Cardiac septum (tissue), 1 donor: ENCODE measurements at places on chromosomes 1 and 21. TPM values are rescaled to one million over a fixed set of nuclear protein-coding genes. Genes with fewer than 3 reads are reported as not detected.

- DNase-seq = no peak
Measured at GRCh38 chr1:49028396-49028795, 251.7 kb upstream of the BEND5 start.

- no peak for DNase-seq
Measured at GRCh38 chr1:17711941-17712340, 43.2 kb upstream of the ACTL8 start.

Gene CAPN8
- not detected for total RNA-seq

DNA sequence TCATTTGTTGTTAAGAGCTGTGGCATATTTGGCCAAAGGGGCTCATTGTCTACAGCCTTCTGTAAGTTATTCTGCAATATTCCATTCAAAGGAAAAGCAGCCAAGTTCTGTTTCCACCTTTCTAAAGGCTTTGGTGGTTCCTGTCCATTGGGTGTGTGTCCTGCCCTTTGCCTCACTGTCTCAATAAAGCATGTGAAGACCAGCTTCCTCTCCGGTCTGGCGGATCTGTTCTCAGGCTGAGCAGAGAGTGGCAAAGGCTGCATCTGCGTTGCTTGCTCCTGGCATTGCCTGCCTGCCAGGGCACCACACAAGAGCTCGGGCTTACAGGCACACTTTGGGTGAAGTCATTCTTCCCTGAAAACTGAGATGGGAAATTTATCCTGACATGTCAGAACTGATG lies 34.9 kb downstream of the ST6GALNAC3 start:
- DNase-seq = no peak

Gene DUSP12
- 8.2 TPM for total RNA-seq

DNA sequence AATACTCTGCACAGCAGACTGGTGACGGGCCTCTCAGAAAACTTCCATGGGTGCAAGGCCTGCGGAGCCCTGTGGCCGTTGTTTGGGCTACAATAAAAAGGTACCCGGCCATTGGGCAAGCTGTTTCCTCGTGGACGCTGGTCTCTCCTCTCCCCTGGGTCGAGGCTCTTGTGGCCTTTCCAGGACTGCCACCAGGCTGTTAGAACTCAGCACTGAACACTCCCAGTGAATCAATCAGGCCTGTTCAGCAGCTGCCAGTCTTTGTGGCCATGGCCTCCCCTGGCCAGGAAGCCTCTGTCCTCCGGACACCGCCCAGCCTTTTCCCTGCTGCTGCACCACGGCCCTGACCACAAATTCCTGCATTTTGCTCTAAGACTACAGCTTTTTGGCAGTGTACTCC lies 33.0 kb upstream of the ACTRT2 start:
- DNase-seq = no peak

DNA sequence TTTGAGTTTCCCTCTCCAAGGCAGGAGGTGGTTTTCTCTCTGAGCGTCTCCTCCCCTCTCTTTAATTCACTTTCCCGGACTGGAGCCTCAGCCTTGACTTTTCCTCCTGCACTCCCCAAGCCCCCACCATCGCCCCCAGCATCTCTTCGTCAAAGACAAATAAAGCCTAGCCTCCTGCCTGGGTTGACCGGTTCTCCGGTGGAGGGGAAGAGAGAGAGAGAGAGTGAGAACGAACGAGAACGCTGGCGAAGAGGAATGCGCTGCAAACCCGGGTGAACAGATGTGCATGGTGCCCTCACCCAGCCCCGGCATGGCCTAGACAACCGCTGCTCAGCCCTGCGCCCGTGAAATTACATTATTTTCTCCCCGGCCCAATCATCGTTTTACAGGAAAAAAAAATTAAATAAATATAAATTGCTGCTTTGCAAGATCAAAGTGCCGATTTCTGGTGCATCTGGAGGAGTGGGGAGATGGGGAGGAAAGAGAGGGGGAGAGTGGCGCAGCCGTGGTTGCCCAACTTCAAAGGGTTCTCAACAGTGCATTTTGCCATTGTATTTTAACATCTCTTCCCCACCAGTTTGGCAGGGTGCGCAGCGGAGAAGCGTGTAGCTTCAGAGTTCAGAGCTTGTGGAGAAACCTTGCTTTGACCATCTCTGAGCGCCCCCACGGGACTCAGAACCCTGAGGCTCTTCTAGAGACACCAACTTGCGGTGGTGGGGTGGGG lies 11.4 kb upstream of the TBX15 start:
- DNase-seq = no peak

DNA sequence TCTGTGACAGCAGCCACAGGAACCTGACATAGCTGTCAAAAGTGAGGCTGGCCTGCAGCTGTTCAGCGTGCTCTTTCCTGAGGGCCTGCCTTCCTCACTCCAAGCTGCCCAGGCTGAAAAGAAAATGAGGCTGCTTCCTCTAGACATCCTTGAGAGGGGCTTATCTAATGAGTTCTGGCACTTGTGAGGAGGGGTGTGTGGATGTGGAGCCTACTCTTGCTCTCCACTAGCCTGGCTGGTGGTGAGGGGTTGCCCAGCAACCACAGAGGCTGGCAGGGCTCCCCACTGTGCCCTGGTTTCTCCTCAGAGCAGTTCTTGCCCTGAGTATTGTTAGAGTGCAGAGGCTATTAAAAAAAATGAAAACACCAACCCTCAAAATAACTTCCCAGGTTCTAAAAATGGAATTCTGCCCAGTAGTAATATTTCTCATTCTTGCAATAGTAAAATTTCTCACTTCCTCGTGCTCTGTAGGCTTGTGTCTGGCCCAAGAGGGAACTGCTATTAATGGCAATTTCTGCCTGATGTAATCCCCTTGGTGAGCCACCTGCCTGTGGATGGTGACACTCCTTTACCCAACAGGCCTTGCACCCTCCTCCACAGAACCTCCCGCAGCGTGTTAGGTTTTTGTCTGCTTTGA lies 52.6 kb upstream of the EPS8L3 start:
- no peak for DNase-seq

DNA sequence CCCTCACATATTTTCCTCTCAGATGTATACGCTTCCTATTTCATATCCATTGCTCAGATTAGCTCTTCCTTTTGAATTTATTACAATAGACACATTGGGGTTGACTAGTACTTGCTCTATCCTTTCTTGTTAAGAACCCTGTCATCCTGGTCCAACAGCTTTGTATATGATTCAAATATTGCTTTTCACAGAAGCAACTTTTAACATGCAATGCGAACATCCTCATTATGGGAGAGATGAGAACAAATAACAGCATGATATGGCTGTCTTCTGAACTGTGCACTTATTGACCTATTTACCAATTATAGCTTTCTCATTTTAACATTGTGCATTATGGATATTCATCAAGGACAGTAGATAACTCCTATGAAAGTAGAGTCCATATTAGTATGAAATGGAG lies 510.8 kb downstream of the PTPRC start:
- DNase-seq = no peak

Gene PCP4L1
- 0.38 TPM for total RNA-seq

DNA sequence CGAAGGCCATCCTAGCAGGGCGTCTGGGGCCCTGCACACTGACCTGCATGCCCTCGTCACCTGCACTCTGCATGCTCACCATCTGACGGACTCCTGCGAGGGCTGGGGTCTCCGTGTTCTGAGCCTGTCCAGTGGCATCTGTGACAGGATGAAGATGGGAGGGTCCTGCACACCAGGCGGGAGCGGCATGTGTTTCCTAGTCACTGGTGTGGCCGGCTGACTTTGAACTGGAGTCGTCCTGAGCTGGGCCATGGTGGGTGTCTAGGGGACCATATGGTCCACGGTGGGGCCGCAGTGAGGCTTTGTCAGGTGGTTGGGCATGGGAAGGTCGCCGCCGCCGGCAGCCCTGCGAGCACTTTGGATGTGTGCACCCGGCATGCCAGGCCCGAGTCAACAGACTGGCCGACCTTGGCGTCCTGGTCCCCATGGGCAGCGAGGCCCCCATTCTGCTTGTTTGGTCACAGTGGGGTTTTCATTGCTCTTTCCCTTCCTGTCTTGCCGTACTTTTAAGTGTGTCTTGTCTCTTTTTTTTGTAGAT lies 16.7 kb upstream of the DIP2A start:
- DNase-seq = no peak

DNA sequence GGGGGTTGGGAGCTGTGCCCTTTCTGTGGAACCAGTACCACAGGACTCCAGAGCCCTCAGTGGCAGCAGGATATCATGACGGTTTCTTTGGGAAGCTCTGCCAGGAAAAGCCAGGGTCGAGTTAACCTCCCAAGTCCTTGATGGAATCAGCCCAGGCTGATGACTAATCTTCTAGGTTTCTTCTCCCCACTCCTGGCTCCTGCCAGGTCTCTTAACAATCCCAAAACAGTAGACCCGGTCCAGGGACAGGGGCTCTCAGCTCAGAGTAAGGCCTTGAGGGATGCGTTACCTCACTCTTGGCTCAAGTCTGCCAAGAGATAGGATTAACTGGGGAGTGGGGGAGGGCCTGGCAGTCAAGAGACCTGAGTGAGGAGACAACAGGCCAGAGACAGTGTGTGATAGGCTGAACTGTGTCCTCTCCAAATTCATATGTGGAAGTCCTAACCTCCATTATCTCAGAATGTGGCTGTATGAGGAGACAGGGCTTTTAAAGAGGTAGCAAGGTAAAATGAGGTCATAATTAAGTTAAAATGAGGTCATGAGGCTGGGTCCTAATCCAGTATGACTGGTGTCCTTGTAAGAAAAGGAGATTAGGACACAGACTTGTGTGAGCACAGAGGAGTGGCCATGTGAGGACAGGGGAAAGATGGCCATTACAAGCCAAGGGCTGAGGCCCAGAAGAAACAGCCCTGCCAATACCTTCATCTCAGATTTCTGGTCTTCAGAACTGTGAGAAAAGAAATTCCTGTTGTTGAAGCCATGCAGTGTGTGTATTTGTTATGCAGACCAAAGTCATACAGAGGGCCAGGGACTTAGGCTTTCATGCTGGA lies 95.0 kb downstream of the BEND5 start:
- DNase-seq = no peak

Gene ATP1A4
- 1.0 TPM for total RNA-seq

Gene PLPP3
- total RNA-seq = 61.0 TPM

DNA sequence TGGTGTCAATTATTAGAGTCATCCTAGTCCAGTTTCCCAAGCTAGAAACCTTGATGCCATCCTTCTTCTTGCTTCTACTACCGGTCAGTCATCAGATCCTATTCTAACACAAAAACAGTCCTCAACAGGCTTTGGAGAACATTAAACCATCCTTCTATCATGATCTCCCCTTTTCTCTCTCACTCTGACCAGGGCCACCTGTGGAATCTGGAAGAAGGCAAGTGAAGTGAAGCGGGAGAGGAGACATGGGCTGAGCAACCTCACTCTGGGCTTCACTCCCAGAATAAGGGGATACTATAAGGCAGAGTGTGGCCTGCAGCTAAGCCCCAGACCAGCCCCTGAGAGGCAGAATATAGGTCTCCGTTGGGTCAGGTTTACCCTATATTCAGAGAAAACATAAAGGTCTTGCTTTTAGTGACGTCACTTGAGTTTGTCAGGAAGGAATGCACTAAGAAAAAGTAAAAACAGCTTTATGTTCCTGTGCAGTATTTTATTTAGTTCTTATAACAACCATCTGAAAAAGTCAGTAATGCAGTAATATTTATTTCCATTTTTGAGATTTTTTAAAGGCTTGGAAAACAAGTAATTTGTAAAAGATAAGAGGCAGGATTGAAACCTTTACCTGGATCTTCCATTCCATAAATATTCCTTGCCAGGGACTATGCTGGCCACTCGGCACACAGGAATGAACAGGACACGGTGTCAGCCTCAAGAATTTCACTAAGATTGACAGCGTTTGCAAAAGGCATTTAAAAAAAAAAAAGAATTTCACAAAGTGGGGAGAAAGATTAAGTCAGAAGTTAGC lies 61.3 kb downstream of the NFASC start:
- DNase-seq = peak; percentile 1

Gene OR2AK2
- not detected for total RNA-seq

DNA sequence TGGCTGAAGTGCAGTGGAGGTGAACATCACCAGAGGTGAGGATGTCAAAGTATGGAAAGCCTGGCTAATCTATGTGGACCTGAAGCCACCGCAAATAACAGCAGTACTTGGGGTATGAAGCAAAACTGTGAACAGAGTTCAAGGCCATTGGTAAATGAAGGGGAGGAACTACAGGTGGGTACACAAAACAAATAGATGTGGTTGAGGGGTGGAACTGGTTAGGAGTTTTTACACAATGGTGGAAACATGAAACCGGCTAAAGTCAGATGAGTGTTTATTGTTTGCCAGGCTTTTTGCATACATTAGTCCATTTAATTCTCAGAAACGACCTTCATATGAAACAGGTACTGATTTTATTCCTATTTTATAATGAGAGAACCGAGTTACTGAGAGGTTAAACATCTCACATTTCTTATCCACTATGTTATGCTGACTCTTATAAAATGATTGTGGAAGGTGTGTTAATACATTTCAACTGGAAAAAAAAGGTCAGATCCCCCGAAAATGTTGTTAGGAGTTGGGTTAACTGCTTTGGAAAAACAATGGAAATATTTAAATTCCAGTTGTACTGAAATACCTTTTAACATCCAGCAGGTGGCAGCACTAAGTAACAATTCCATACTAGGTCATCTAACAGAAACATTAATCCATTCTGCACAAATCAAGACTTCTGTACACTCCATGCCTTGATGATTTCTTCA lies 44.3 kb upstream of the GTF2B start:
- DNase-seq = no peak

Gene RBM11
- 0.57 TPM for total RNA-seq

DNA sequence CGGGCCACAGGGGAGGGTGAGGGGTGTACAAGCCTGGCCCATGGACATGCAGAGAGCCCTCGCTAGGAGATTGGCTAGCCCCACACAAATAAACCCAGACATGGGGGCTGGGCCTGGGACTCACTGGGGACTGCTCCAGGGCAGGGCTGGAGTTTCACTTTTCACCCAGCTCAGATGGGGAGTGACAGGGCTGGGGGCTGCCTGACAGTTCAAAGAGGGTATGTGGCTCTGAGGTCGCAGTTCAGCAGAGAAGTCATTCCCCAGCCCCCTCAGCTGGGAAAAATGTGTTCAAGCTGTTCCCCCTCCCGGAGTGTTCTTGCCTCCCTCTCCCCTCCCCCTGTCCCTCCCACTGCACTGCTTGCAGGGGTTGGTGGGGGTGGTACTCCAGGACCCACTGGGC lies 277.1 kb downstream of the TRABD2B start:
- no peak for DNase-seq

GRCh38 chr1:43546388-43547100 lies 15.9 kb downstream of the PTPRF start:
- no peak for DNase-seq

- DNase-seq = no peak
Measured at GRCh38 chr1:56495538-56495937, 83.8 kb downstream of the PLPP3 start.

Gene LEMD1
- not detected for total RNA-seq

DNA sequence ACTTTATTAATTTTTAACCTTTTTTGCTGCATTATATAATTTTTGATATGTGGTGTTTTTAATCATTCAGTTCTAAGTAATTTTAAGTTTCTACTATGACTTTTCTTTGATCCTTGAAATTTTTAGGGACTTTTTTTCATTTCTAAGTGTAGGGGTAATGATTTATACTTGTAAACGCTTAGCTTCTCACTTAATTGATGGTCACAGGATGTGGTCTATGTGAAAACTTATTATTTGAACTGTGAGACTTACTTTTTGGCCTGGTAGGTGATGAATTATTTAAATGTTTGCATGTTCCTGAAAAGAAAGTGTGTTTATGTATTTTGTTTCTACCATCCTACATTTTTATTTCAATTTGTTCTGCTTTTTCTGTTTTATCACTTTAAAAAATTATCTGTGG lies 17.2 kb downstream of the ALPL start:
- DNase-seq = no peak

GRCh38 chr1:229070168-229070567 lies 200.7 kb upstream of the RAB4A start:
- peak; percentile 88 for DNase-seq
